NCI-H460 (cell line): ENCODE measurements at places on chromosomes 1 and 21. TPM values are rescaled to one million over a fixed set of nuclear protein-coding genes. Genes with fewer than 3 reads are reported as not detected.

The TNFRSF1B gene
- total RNA-seq, result 0.92 and 2.0 TPM in 2 replicates

The CR1L gene
- not detected in 2 replicates for total RNA-seq

The KLHDC7A gene
- total RNA-seq, result not detected in 2 replicates

The PBX1 gene
- total RNA-seq, result 78.0 and 84.8 TPM in 2 replicates

The FAAH gene
- 0.17 and 0.54 TPM in 2 replicates for total RNA-seq

- no peak for DNase-seq
Observed at GRCh38 chr1:61132645-61133334, 50.4 kb downstream of the NFIA start.

DNA sequence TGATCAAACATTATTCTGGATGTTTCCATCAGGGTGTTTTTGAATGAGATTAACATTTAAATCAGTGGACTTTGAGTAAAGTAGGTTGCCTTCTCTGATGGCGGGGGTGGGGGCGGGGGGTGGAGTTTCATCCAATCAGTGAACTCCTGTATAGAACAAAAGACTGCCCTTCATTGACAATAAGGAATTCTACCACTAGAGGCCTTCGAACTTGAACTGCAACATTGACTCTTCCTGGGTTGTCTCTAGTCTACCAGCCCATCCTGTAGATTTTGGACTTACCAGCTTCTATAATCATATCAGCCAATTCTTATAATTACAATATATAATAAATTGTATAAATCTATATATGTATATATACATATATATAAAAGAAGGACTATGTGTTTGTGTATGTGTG is 520.4 kb upstream of the CXADR start:
- no peak for DNase-seq

- DNase-seq, result no peak
Observed at GRCh38 chr1:29417147-29417858, 181.0 kb downstream of the PTPRU start.

DNA sequence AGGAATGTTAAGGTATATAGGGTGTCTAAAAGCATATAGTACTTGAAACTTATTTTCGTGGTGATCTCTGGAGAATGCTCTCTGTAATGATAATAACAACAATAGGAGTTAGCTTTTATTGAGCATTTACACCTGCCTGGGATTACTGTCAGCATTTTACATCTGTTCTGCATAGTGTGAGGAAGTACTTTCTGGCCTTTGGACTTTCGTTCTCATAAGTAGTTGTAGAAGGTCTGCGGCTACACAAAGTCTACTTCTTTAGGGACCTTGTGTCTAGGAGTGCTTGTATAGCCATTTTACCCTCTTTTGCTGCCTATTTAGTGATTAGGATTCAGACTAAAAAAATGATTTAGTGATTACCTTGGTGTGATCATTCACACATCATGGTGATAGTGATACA is 103.6 kb upstream of the GPR52 start:
- no peak for DNase-seq

- no peak for DNase-seq
Observed at GRCh38 chr1:96333522-96334235, 387.9 kb upstream of the PTBP2 start.

- DNase-seq, result peak; percentile 45
Observed at GRCh38 chr1:232108598-232108997, 482.0 kb downstream of the DISC1 start.

DNA sequence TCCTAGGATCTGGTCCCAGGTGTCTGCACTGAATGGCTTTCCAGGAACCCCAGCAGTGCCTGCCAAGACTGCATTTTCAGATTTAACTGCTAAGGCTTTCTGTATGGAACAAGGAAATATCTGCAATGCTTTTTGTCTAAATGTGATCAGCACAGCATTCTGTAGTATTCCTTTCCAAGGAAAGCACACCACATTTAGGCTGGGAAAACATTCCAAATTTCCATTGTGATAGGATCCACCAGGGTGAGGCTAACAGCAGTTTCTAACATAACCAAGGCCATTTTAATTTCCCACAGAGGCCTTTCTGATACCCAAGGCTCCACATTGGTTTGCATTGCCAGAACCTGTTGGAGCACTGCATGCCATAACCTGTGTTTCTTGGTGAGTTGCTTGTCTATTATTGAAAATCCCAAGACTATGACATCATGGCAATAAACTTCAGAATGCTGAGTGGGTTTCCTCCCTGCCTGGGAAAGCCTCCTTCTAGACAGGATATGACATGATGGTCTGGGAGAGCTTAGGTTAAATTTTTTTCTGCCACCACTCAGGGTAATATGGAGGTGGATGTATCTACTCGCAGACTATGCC is 23.3 kb upstream of the PTGFRN start:
- no peak for DNase-seq

GRCh38 chr1:219226196-219226595 is 52.5 kb downstream of the LYPLAL1 start:
- no peak for DNase-seq

DNA sequence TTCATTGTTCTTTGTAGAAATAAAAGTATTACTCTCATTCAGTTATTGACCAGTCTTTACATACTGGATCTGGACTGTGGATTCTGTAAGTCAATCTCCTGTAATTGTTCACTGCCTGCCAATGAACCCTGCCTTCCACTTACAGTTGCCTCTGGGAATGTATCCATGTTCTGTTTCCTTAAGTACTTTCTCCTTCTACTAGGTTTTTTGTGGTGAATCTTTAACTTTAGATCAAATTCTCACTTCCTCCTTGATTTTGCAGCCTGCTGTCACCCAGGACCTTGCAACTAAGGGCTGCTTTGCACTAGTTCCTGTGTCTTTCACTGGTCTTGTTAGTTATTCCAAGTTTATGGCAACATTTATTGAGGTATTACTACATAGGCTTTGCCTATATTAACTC is 28.2 kb upstream of the ANKRD13C start:
- DNase-seq, result no peak
